ENCODE measurements at places on chromosomes 7 and 10.

DNA sequence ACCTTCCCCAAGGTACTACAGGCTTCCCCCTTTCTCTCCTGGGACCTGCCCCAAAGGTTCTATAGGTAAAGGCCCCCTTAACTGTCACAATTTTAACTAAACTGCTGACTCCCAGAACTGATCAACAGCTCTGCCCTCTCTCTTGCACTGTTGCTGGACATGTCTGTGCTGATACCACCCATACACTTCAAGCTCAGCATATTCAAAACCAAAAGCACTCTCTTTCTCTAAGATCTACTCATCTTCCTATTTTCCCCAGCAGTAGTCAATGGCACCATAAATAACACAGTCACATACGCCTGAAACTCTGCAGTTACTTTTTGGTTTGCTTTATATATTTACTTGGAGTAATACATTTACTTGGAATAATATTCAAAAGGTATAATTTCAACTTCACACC lies 12.3 kb downstream of the OSBPL3 start:
- DNase-seq: no peak

DNA sequence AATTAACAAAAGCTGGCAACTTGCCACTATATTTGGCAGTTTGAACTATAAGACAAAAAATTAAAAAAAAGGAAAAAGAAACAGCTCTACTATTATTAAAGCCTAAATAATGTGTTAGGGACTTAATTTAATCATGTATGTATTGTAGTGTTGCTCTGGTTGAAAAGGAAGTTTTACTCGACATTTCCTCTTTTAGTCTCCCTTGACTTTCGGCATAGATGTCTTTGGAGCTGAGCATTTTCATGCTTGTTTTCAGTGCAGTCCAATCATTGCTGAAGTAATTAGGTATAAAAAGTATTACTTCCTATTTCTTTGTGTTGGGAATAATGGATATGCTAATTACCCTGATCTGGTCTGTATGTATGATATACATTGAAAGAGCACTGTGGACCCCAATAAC lies 216.8 kb upstream of the KLF6 start:
- no peak for DNase-seq

DNA sequence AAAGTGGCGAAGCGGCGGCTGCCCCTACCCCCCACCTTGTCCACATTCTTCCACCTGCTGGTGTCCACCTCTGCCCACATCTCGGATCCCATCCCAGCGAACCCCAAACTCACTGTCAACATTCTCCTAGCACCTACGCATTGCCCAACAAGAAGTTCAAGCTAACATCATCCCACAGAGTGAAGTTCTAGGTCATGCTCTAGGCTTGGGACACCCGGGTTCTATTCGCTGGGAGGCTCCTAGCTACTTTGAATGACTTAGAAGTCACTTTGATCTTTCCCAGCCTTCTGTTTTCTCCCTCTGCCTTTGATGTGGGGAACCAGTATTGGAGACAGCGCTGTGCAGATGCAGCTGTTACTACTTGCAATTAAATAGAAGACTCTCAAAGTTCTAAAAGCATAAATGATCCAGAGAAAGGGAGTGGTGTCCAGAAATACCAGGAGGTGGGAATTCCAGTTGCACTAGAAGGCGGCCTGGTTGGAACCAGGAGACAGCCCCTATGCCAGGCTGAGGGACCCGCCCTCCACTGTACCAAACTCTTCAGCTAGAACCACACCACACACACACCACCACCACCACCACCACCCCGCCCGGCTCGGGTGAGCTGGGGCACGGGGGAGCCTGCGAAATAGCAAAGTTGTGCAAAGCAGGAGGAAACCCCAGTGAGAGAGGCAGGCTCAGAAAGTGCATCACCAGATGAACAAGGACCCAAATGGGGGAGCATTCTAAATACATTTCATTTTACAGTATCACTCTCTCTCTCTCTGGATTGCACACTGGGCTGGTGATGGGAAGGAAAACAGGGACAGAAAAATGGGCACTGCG lies 5.5 kb upstream of the VGF start:
- DNase-seq: no peak

GRCh38 chr10:50219646-50220045 lies 31.7 kb downstream of the ASAH2 start:
- DNase-seq: no peak

GRCh38 chr7:27251652-27252590 lies 9.3 kb downstream of the EVX1 start:
- no peak for DNase-seq

GRCh38 chr10:120555436-120555835 lies 98.4 kb downstream of the PLPP4 start:
- no peak for DNase-seq

DNA sequence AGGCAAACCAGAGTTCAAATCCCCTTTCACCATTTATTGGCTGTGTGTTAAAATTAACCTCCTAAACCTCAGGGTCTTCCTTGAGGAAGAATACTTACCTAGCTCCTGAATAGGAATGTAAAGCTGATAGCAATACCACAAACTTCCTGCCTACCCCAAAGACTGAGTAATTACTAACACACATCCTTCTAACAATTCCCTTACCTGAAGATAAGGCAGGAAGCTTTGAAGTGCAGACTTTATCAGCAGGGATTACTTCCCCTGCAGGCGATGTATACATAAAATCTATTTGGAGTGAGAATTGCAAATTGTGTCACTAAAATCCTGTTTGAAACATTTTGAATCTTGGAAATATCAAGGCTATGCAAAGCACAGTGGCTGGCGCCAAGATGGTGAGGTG lies 21.2 kb downstream of the EVX1 start:
- DNase-seq: no peak

- DNase-seq: no peak
Measured at GRCh38 chr7:81284576-81284975, 365.7 kb upstream of the SEMA3C start.

GRCh38 chr10:4453950-4454349 lies 372.1 kb upstream of the AKR1E2 start:
- no peak for DNase-seq

DNA sequence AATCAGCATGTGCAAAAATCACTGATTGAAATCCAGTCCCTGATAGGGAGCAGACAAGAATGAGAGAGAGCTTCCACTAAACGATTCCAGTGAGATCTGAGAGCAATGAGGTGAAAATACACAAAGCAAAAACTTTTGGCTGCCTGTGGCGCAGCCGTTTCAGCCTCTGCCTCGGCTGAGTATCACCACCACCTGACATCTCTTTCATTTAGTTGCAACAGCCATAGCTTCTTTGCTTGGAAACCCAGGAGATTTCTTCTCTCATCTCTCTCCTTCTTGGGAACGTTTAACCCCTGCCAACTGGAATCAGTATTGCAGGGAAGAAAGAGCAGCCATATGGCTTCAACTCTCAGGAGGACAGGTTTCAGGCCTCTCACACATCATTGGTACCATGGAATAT lies 237.3 kb upstream of the AGK start:
- no peak for DNase-seq

DNA sequence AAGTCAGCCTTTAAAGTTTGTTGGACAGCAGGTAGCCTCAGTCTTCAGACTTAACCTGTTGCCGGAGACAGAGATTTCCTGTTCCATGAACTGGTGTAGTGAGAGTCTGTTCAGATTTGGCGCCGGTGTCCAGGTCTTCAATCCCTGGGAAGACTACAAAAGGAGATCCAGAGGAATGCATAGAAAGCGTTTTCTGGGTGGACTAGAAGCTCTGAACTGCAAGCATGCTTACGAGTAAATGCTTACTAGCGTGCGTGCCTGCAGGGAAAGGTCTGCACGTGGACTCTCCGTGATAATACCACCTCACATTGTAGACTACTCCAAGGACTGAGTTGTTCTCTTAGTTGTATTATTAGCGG lies 878 bp downstream of the GLRX3 start:
- no peak for DNase-seq

DNA sequence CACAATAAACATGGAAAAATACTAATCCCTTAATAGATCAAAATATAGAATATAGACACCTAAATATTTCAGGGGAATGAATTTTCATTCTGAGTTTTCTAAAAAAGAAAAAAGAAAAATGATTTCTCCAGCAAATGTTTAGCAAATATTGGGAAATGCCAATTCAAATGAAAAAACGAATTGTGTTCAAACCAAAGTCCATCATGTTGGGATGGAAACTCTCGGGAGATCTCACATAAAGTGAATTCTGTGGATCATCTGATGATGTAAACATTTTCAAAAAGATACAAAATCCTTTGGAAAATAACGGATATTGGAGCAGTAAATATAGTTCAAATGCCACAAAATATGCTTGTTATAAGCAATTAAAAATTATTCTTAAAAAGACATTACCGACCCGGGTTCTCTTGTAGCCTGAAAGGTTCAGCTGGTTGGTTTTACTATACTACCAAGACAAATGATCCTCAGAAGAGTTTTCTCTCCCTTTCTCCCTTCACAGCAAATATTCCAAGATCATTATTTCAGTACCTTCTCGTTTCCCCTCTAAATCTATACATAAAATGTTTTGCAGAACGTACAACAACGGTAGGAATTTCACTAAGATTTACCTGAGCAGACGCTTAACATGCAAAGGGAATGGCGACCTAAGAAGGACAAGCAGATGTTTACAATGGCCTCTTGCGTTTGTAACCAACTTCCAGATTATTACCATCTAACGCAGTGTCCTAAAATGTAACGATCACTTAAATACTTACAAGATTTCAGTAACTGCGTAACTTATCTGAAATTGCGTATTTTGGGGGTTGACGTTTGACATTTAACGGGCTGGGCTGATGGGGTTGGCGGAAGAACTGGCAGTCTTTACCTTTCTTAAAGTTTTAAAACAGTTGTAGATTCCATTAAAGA lies 2.5 kb downstream of the HOXA13 start:
- DNase-seq: no peak

- no peak for DNase-seq
Measured at GRCh38 chr10:112607506-112607905, 160.5 kb downstream of the VTI1A start.

DNA sequence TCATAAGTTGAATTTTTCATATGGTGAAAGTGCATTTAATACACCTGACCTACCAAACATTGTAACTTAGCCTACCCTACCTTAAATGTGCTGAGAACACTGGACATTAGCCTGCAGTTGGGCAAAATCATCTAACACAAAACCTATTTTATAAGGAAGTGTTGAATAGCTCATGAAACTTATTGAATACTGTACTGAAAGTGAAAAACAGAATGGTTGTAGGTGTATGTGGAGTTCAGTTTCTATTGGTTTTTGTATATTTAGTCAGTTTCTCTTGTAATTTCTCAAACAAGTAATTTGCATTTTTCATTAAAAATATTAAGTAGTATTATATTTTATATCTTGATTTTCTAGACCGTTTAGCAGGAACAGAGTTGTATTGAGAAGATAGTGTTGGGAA lies 15.3 kb downstream of the CCDC7 start:
- no peak for DNase-seq

GRCh38 chr7:44538093-44538797 lies 2.9 kb downstream of the NPC1L1 start:
- no peak for DNase-seq

- no peak for DNase-seq
Measured at GRCh38 chr7:8702807-8703206, 269.4 kb downstream of the NXPH1 start.

DNA sequence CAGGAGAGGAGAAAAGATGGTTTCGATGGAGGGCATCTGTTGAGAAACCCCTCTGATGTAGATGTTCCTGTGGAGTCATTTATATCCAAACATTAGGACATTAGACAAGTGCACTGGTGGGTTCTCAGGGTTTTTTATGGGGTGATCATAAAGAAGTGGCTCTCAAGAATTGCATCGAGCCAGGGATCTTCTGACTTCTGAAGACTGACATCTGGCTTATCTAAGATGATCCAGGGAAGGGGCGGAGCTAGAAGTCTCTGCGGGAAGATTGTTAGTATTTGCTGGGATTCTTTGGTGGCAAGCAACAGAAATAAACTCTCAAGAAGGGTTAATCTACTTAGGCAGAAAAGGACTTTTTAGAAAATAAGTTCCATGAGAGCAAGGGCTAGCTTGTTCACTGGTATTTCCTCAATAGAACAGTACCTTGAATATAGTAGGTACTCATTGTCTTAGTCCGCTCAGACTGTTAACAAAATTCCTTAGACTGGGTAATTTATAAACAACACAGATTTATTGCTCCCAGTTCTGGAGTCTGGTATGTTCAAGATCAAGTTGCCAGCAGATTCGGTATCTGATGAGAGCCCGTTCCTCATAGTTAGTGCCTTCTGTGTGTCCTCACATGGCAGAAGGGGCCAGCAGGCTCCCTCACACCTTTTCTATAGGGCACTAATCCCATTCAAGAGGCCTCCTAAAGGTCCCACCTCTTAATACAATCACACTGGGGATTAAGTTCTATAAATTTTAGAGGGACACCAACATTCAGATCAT lies 28.5 kb upstream of the SYPL1 start:
- DNase-seq: no peak

DNA sequence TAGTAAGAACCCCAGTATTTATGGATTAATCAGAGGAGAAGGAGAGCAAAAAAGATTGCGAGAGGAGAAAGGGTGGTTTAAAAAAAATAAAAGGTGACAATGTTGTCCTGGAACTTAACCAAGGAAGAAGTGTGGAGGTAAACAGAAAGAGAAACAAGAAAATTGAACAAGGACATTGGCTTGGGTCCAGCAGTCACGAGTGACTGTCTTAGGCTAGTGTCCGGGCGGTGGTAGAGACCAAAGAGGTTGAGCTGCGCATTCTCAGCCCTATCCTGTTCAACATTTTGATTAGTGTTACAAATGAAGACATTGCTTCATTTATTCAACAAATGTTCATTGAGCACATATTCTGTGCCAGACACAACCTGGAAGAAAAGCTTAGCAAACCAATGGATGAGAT lies 329.9 kb downstream of the FGFR2 start:
- DNase-seq: no peak

DNA sequence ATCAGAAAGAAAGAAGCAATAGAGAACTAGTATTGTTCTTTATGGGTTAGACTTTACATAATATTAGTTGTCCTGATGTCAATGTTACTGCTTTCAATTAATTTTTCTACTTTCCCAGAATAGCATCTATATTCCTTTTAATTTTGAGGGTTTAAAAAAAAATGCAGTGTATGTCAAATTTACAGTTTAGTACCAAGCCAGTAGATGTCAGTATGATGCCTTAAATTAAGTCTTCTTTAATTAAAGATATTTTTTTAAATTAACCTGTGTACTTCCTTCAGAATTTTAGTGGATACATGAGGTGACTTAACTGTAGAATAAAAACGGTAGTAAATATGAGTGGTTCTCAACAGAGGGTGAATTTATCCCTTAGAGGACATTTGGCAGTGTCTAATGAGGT lies 35.2 kb upstream of the STOX1 start:
- DNase-seq: no peak

GRCh38 chr10:97002670-97003069 lies 170.6 kb downstream of the LCOR start:
- DNase-seq: no peak

All from activated CD4-positive, alpha-beta T cell treated with anti-CD3 and anti-CD28 coated beads, Interleukin-2, amount 50 U/mL, for 1 hour (primary cell).